ENCODE measurements at places on chromosomes 7 and 10.

DNA sequence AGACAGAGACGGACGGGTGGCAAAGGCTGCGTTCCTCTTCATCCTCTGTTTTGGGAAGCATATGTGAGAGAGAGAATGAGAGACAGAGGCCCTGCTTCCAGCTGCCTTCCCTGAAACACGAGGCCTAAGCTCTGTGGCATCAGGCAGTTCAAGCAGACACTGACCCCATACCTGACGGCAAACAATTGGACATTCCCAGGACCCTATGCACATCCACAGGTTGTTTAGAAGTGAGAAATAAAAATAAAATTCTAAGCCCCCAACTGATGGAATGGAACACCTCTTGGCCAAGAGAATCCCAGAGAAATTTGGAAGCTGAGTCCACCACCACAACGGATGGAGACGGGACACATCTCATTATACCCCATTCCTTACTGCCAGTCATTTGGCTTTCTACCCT lies 105.3 kb downstream of the CPXM2 start:
- DNase-seq, result no peak

DNA sequence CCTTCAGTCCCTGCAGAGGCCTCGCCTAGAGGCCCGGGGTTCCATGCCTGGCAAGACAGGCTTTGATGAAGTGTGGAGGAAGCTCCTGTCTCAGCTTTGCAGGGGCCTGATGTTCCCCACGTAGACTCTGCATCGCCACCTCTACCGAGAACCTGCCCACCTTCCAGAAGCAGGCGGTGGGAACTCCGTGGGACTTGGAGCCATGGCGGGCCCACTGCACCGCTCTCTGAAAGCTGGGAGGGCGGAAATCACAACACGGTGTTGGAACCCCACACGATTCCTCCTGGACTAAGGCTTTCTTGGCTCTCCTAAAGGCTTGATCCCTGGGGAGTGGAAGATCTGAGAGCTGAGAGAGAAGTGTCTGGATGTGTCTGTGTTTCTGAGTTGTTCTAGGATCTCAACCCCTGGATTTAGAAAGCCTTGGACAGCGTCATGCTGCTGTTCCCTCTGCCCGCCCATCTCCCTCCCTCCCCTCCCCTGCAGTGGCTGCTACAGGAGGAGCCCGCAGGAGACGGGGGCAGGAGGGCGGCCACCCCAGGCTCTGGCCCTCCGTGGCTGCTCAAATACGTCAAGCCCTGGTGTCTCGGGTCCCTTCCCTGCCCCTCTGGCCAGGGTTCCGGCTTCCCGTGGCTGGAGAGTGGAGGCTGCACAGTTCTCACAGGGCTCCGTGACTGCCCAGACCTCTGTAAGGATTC lies 79.7 kb downstream of the VIPR2 start:
- no peak for DNase-seq

- DNase-seq, result no peak
Measured at GRCh38 chr10:50453940-50454339, 169.8 kb downstream of the SGMS1 start.

DNA sequence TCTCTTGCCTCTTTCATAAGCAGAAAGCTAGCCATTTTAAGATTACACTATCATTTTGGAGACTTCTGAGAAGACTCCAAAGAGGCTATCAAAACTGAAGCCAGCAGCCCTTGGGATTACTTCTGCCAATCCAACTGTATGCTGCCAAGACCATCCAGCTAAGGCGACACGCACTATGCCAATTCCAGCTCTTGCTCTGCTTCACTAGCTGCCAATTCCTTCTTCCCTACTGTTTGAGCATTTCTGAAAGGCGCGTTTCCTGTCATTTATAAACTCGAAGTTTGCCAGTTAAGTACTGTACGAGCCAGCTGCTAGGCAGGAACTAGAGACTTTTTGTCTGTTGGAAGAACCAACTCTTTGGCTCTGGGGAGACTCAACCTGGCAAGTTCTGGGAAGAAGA lies 36.5 kb downstream of the MALSU1 start:
- DNase-seq, result no peak

GRCh38 chr7:97011536-97012364 lies 6.4 kb downstream of the DLX6 start:
- no peak for DNase-seq

DNA sequence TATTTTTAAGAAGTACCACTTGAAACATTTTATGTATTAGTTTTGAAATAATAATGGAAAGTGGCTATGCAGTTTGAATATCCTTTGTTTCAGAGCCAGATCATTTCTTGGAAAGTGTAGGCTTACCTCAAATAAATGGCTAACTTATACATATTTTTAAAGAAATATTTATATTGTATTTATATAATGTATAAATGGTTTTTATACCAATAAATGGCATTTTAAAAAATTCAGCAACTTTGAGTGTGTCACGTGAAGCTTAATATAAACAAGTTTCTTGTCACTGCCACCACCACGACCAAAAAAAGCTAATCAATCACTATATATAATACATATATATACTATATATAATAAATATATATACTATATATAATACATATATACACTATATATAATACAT lies 4.8 kb downstream of the IL6 start:
- DNase-seq, result no peak

DNA sequence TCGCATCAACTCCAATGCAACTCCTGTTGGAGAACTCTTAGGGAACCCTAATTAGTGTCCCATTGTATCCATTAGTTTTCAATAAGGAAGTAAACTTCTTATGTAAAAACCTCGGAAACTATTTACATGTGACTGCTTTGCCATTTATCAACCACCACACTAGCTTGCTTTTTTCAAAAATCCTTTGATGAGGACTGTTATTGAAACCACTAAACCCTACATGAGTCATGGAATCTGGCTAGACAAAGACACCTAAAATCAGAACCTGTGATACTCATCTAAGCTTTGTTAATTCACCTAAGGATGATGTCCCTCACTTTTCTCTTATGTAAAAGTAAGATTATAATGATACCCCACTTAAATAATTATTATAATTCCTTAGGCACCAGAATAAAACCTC lies 414.1 kb upstream of the ETV1 start:
- DNase-seq, result no peak

DNA sequence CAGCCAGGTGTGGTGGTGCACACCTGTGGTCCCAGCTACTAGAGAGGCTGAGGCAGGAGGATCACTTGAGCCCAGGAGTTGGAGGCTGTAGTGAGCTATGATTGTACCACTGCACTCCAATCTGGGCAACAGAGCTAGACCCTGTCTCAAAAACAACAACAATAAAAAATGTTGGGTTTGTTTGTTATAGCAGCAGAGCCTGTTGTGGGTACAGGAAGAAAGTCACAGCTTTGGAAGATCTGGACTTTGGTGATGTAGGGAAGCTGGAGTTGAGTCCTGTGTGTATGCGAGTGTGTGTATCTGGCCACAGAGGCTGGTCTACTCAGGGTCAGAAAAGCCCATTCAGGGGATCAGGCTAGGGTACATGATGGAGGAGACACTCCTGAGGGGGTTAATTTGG lies 3.9 kb downstream of the GRID2IP start:
- DNase-seq, result no peak

- DNase-seq, result no peak
Measured at GRCh38 chr7:149330914-149331567, 69.0 kb downstream of the ZNF783 start.

DNA sequence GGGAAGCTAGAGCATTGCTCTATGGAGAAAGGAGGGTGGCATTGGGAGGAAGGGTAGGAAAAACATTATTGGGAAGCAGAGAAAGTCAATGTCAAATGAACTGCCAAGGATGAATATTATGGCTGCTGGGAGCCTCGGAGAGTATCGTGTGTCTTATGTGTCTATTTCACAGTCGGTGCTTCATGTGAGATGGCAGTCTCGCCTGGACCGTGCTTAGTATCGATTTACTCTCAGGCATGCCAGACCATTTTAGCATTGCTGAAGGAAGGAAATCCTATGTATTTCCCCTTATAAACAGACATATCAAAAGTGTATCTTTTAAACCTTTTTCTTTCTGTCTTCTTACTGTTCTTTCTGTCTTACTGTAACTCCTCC lies 612.6 kb downstream of the AUTS2 start:
- no peak for DNase-seq

DNA sequence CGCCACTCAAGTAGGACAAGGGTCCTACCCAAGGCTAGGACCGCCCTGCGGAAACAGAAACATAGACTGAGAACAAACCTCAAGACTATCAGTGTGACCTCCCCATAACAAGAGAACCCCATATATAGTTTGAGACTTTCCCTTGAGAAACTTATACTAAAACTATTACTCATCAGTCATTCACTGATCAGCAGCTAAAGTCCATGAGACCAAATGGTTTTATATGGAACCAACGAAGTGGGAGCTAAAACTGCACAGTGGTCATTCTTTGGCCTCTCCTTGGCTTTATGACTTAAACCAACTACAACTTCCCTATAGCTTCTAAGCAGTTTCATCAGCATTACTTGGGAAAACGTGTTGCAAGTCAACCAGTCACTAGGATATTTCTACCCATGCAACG lies 13.7 kb upstream of the ZSCAN21 start:
- no peak for DNase-seq

- DNase-seq, result peak; percentile 60
Measured at GRCh38 chr7:137656227-137656849, 190.4 kb downstream of the DGKI start.

DNA sequence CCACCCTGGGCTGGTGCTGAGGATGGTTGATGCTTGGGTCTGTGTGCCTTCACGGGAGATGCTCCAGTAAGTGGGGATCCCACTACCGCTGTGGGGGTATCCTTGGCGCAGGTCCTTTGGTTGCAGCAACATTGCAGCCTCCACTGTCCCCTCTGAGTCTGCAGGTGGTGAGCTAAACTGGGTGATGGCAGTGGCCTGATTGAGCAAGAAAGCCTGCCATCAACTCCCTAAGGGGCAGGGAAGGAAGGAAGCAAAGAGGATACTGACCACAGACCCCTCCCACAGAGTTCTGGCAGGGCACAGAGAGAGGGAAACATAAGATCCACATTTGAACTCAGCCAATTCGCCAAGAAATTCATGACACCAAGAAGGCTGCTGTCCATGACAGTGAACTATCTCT lies 43.2 kb downstream of the MYO1G start:
- no peak for DNase-seq

DNA sequence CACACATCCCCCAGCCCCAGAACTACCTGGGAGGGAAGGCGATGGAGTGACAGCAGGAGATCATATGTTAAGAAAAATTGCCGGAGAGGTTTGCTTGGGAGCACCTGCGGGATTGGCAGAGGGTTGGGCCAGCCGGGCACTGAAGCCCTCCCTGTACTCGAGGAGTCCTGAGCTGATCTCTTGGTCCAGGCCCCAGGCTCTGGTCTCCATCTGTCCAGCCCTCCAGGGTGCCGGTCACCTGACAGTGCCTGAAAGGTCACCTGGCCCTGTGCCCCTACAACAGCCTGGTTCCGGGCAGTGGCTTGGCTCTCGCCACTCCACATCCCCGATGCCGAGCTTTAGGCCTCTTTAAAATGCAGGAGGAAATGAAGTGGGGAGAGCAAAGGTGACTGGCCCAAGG lies 47.3 kb upstream of the PCBD1 start:
- no peak for DNase-seq
